Fibroblast of skin of abdomen (primary cell): ENCODE measurements at places on chromosomes 4 and X.

DNA sequence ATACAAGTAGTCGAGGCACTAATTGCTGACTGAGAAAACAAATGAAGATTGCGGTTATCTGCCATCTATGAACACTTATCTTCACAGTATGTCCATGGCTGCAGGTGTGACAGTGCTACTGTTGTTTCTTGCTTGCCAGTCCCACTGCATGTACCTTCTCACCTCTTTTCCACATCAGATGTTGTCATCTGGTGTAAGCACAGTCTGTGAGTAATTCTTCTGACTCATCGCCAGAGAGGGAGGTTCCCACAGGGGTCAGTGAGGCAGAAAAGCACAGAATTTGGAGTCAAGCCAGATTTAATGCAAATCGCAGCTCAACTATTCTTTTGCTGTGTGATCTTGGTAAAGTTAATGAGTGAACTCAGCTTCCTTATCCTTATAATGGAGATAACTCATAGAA, 144.4 kb downstream of the GLRA2 start:
- DNase-seq, result peak; percentile 87

DNA sequence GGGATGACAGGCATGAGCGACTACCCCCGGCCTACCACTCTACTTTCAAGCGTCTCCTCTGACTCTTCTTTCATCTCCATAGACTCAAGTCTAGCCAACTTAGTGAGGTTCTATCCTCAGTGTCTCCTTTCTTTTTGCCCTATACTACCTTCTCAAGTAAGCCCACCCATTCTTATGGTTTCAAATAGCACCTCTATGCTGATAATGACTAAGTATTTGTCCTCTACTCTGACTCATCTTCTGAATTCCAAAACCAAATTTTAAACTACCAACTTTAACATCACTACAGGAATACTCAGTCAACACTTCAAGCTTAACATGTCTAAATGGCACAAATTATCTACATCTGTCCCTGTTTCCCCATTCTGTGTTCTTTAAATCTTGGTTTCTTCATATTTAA, 47.8 kb downstream of the ELF2 start:
- no peak for DNase-seq

GRCh38 chr4:125123570-125124109, 191.1 kb upstream of the FAT4 start:
- peak; percentile 82 for DNase-seq

- peak; percentile 12 for DNase-seq
These were observed 592.4 kb downstream of the GLUD2 start for GRCh38 chrX:121639781-121640180.

DNA sequence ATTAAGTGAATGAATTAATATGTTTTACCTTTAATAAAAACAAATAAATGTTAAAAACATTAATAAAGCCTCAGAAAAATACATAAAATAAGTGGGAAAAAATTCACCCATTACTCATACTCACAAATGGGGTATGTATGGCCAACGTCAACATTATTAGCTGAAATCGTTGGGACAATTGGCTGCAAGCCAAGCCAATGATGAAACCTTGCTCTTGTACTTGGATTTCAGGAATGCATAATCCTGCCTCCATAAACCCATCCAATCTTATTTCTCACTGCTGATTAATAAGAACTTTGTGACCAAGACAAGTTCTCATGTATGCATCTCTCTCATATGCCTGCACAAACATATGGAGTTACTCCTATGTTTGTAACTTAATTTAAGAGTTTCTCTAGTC, 35.3 kb upstream of the ADAMTS3 start:
- DNase-seq, result peak; percentile 24
